ENCODE measurements at places on chromosomes 2 and 18.
A peak's percentile ranks its signal among the peaks of the same experiment; 100 is the strongest.

DNA sequence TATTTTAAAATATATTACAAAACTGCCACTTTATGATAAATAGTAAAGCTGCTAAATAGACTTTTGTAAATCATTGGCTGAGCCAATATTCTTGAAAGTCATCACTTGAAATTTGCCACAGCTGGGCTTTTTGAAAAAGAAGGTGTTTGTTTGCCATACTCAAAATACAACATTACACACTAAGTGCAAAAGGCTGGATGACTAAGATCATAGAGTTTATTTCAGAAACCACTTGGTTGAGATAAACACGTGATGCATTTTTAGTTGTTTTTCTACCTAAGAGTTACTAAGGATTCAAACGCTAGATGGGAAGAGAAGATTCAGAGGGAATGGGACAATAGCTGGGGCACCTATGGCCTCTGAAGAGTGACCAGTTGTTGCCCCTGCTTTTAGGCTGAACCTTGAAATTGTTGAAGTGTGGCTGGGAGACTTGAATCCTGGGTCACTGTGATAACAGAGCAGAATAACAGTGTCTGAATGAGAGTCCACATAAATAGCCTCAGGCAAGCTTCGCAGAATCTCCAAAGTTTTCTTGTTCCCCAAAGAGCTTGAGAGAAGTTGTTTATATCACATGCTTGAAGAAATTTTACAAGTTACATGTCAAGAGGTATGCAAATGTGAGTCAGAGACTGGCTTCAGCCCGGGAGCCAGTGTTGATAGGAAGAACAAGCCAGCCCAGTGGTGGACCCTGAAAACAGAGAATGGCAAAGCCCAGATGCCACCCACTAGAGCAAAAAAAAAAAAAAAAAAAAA is 409.8 kb downstream of the GPD2 start:
- DNase-seq, result no peak

- DNase-seq, result no peak
Measured at GRCh38 chr2:46876741-46877384, 38.7 kb downstream of the MCFD2 start.

DNA sequence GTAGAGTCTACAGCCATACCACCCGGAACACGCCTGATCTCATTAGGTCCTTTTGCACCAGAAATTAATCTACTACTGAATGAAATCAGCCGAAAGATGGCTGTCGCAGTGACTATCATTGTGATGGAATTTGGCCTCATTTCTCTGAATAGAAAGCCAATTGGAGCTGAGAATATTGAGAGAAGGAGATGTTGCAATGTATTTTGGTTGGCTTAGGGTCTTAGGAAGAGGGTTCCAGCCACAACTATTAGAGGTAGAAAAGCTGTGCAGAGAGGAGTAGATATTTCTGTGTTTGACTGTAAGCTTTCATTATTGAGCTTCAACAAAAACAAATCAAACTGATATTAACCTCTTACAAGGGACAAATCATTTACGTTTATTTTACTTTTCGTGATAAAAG is 98.1 kb downstream of the THSD7B start:
- DNase-seq, result no peak

GRCh38 chr2:188897096-188897495 is 77.1 kb upstream of the COL3A1 start:
- no peak for DNase-seq

DNA sequence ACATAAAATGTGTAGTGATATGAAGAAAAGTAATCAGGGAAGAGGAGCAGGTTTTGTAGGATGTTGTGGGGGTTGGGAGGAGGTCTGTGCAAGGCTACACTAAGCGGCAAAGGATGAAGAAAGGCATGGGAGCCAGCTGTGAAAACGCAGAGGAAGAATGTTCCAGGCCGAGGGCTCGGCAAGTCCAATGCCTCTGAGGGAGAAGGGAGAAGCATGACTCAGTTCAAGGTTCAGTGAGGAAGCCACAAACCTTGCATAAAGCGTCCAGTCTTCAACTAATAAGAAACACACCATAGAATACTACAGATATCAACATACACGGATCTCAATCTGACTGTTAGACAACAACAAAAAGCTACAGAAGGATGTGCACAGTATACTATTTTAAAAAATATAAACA is 16.2 kb downstream of the EPB41L3 start:
- DNase-seq, result no peak

- no peak for DNase-seq
Measured at GRCh38 chr2:159140070-159140769, 146.3 kb downstream of the WDSUB1 start.

GRCh38 chr2:226080334-226080733 is 680.8 kb downstream of the NYAP2 start:
- DNase-seq, result no peak

- DNase-seq, result no peak
Measured at GRCh38 chr2:42863320-42863719, 70.9 kb upstream of the HAAO start.

DNA sequence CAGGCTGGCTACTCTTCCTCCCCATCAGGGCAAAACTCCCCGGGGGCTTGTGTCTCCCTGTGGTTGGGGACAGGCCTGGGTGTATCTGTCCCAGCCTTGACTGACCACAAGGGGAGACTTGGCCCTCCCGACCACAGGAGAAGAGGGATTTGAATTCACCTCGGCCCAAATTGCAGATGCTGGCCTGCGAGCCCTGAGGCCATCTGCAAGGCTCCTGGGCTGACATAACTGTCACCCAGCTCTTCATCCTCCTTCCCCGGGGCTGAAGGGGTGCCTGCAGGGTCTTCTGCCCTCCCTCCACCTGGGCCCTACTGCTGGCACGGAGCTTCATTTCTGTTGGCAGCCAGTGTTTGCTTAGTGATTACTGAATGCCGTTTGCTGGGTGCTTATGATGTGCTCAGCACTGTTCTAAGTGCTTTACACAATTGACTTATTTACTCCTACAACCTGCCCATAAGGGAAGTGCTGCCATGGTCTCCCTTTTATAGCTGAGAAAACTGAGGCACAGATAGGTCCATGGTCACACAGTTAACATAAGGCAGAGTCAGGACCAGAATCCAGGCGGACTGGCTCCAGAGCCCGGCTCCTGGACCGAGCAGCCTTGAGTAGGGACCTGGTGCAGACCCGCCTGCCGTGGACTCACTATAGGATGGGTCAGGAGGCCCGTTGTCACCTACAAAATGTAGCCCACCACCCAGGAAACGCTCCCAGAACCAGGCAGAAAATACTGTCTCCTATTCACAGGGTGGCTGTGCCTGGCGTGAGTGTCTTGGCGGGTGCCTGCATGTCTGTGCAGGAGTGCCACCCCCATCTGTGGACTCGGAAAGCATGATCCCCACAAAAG is 18.9 kb downstream of the STEAP3 start:
- DNase-seq, result no peak

- DNase-seq, result no peak
Measured at GRCh38 chr2:13091455-13091854, 374.7 kb downstream of the TRIB2 start.

DNA sequence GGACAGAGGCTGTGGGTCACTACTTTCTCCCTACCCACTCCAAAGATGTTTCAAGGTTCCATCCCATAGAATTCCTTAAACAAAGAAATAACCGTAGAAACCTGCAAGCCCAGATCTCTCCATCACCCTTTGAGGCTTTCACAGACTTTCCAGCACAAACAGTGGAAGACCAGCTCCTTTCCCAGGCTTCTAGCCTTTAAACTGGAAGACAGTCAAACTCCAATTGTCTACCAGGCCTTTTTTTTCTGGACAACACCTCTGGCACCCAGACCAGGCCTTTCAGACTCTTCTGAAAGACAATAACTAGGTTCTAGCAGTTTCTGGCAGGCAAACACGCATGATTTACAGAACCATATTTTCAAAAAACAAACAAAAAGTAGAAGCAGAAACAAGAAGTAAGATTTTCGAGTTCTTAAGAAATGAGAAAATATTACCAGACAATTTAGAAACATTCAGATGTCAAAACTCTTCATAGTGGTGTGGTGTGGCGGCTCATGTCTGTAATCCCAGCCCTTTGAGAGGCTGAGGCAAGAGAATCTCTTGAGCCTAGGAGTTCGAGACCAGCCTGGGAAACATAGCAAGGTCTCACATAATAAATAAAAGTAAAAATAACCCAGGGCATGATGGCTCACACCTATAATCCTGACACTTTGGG is 106.8 kb upstream of the MSH2 start:
- no peak for DNase-seq

DNA sequence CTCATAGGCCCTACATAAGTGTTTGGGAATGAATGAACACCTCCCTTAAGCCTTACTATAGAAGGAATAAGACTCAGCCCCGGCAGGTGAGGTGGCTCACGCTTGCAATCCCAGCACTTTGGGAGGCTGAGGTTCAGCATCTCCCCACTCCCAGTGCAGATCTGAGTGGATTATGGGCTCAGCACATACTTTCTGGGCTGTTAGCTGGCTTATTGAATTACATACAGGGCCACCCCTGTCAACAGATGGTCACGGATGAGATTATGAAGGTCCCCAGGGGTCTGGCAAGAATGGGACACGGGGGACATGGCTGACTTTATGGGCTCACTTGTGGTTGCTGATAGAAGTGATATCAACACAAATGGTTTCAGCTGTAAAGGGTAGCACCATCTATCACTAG is 322.3 kb downstream of the TSN start:
- no peak for DNase-seq

DNA sequence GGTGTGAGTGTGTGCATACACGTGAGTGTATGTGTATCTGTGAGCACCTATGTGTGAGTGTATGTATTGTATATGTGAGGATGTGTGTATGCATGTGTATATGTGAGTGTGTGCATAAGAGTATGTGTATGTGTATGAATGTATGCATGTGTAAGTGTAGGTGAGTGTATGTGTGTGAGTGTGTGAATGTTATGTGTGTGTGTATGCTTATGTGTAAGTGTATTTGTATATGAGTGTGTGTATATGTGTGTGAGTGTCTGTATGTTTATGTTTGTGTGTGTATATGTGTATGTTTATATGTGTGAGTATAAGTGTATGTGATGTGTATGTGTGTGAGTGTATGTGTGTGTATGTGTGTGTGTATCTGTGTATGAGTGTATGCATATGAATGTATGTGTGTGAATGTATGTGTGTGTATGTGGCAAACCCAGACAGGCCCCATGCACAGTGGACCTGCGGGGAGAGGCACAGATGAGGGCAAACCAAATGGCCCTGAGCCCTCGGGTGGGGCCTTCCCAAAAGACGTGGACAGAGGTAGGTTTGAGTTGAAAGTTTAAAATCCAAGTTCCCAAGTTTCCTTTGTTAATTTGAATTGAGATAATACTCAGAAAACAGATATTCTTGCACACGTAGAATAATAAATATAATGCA is 51.5 kb downstream of the EDAR start:
- DNase-seq, result no peak

DNA sequence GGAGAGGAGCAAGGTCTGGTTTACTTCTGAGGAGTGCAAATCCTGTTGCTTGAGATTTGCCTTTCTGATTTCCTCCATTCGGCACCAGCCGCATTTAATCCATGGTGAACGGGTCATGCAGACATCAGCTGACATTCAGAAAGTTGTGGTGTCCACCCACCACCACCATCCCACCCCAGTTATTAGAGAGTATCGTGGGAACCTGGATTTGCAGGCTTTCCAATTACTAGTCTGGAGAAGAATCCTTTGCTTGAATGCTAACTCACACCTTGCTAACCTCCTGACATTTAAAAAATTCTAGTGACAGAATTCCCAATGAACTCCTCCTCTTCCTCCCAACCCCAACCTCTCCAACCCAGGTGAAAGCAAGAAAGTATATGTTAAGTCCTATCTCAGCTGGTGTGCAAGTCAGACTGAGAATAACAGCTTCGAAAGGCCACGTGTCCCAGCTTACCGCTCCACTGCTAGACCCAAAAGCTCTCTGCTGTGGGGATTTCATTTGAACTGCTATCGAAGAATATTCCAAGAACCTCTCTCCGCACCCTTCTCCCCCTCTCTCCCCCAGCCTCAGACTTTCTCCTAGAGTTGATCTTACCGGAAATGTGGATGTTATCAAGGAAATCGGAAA is 17.7 kb downstream of the BCL11A start:
- DNase-seq, result no peak

GRCh38 chr2:237427769-237428506 is 14.0 kb upstream of the COL6A3 start:
- peak; percentile 61 for DNase-seq

DNA sequence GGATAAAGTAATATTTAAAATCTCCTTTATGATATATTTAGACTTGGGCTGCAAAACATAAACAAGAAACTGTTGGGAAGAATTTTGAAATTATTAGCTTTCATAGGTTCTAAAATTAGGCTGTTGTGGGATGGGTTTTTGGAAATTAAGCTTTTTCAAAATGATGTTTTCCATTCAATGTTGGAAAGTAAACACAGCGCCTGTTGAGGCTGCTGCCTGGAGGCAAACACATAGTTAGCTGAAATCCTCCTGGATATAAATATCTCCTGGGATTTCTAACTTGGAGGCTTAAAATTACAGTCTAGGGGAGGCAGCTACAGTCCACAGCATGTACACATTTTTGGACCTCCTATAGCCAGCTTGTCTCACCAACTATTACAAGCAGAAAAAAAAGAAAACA is 197.3 kb downstream of the DCC start:
- no peak for DNase-seq

GRCh38 chr18:3885209-3885792 is 435.3 kb downstream of the TGIF1 start:
- DNase-seq, result no peak

DNA sequence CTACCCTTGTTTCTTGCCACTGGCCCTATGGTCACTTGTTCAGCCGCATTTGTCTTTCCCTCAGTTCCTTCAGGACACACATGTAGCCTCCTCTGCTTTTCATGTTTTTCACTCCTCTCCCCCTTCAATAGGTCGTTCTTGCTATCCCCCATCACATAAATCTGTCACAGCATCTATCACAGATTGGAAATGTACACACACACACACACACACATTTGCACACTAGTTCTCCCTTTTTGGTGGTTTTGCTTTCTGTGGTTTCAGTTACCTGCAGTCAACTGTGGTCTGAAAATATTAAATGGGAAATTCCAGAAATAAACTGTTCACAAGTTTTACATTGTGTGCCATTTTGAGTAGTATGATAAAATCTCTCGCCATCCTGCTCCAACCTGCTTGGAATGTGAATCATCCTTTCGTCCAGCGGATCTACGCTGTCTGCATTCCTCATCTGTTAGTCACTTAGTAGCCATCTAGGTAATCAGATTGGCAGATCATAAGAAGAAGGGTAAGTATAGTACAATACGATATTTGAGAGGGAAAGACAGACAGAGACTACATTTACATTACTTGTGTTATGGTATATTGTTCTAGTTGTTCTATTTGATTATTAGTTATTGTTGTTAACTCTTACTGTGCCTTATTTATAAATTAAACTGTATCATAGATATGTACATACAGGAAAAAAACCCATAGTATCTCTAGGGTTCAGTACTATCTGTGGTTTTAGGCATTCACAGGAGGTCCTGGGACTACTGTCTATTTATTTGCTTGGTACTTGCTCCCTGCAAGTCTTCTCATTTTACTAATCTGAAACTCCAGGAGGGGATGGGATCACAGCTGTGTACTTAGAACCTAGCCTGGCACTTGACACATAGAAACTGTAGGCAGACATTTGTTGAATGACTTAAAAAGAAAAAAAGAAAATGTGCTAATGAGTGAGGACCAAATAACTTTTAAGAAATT is 86.1 kb upstream of the PNPT1 start:
- DNase-seq, result no peak

GRCh38 chr2:63981702-63982103 is 37.5 kb downstream of the VPS54 start:
- DNase-seq, result no peak

- no peak for DNase-seq
Measured at GRCh38 chr18:56248610-56249235, 389.7 kb downstream of the TXNL1 start.

All from activated naive CD8-positive, alpha-beta T cell treated with anti-CD3 and anti-CD28 coated beads, Interleukin-2, amount 50 U/mL, for 16 hours (primary cell).